ENCODE measurements at places on chromosomes 2 and 18. TPM values are rescaled to one million over a fixed set of nuclear protein-coding genes. Genes with fewer than 3 reads are reported as not detected.

DNA sequence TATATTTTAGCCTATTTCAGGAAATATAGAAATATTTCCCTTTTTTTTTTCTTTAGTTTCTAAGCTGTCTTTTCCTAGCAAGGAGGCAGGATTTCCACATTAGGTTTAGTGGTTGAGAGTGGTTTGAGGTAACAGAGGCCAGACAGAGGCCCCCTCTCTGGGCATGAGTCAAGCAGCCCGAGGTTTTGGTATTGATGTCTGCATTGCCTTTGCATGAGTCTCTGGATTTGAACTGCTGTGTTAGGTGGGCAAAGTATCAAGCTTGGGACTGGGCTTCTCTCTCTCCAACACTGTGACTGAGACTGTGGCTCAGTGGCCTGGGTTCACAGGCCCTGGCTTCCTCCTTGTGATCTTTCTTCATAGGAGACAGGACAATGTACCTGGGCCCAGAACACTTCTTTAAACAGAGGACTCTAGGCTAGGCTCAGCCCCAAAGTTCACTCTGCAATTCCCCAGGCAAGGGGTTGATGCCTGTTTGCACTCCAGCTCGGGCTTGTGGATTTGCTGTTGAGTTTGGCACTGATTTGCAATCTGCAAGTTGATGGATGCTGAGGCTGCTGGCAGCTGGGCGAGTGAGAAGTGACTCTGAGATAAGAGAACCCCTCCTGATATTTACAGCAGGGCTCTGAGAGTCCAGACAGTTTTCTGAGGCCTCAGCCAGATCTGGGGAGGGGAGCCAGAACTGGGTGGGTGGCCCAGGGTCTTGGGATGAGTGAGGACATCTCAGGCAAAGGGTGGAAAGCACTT lies 271.2 kb downstream of the EN1 start:
- DNase-seq = no peak
- no peaks in the 10 kb centered on the region for H3K36me3 ChIP-seq
- H3K4me3 ChIP-seq = no peak overlapping the region
- no peaks in the 10 kb centered on the region for H3K27me3 ChIP-seq

GRCh38 chr2:64338910-64339500 lies 115.0 kb upstream of the LGALSL start:
- no peaks in the 10 kb centered on the region for H3K4me1 ChIP-seq
- H3K27ac ChIP-seq = no peak overlapping the region
- no peaks in the 10 kb centered on the region for H3K27me3 ChIP-seq
- no peak overlapping the region for H3K4me3 ChIP-seq
- no peaks in the 10 kb centered on the region for H3K36me3 ChIP-seq

DNA sequence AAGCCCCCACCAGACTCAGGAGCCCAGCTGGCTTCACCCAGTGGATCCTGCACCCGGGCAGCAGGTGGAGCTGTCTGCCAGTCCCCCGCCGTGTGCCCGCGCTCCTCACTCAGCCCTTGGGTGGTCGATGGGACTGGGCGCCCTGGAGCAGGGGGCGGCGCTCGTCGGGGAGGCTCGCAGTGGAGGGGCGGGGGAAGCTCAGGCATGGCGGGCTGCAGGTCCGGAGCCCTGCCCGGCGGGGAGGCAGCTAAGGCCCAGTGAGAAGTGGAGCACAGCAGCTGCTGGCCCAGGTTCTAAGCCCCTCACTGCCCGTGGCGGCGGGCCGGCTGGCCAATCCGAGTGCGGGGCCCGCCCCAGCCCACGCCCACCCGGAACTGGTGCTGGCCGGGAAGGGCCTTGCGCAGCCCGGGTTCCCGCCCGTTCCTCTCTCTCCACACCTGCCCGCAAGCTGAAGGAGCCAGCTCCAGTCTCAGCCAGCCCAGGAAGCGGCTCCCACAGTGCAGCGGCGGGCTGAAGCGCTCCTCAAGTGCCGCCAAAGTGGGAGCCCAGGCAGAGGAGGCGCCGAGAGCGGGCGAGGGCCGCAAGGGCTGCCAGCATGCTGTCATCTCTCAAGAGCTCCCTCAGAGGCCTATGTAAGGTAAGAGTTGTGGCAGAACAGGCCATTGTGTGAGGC lies 1307.8 kb upstream of the TMEFF2 start:
- no peaks in the 10 kb centered on the region for H3K27me3 ChIP-seq
- H3K4me3 ChIP-seq = no peak overlapping the region
- H3K27ac ChIP-seq = no peak overlapping the region
- H3K36me3 ChIP-seq = no peaks in the 10 kb centered on the region
- no peak for DNase-seq

DNA sequence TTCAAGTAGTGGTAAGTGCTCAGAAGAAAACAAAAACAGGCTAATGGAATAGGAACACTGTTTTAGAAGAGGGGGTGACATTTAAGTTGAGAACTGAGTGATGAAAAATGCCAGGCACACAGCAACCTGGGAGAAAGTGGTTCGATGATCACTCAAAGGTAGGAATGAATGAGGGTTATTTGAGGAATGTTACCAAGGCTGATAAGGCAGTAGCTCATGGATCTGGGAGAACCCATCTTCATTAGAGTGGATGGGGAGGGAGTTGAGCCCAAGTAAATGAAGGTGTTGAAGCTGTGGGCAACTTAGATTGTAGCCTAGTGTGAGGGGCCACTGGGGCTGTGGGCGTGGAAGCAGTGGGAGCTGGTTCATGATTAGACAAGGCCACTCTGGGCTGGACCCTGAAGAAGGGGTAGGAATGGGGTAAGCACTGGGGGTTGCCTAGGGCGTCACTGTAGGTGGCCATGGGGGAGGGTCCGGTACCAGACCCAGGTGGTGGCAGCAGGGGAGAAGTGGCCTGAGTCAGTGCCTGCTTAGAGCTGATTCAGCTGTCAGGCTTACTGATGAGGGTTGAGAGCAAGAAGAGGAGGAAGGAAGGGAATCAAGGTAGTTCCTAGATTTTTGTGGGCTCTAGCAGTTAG lies 22.5 kb upstream of the LYPD6B start:
- H3K27me3 ChIP-seq = no peaks in the 10 kb centered on the region
- no peaks in the 10 kb centered on the region for H3K36me3 ChIP-seq
- H3K4me1 ChIP-seq = no peaks in the 10 kb centered on the region
- no peak for DNase-seq

Gene IL1R2
- 152 TPM for total RNA-seq

Measured in colonic mucosa (tissue), 4 donors.